Activated CD4-positive, alpha-beta T cell treated with anti-CD3 and anti-CD28 coated beads, Interleukin-2, amount 50 U/mL, for 48 hours (primary cell): ENCODE measurements at places on chromosomes 5 and 9.

DNA sequence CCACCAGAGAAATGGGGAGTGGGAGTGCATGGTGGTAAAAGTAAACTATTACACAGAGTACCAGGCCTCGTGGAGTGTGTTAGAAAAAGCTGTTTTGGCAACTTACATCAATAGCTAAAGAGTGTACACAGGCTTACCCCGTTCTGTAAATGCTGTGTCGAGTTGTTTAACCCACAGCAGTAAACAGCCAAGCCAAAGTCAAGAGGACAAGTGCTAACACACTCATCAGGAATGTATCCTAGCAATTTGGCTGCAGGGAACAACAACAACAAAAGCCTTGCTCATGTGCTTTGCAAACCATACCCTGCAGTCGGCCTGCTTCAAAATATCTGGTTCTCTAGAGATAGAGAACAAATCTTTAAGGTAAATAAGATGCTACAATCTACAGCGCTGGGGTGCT, 15.9 kb downstream of the DAP start:
- no peak for DNase-seq

- no peak for DNase-seq
Measured at GRCh38 chr9:130927995-130928900, 10.8 kb downstream of the FIBCD1 start.

DNA sequence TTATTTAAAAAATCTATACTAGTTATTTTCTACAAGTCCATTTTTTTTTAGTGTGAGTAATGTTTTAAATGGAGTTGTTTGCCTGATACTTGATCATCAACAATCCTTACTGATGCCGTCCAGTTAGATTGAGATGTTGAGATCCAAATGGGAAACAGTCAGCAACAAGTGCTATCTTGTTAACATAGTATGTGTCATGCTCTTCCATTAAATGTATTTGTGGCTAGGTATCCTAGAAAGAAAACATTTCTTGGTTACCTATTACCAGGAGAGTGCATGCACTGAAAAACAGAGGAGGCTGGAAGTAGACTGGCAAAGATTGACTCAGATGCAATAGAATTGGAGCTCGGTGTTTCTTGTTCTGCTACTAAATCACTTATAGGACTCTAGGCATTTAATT, 123.4 kb upstream of the MAN2A1 start:
- no peak for DNase-seq

DNA sequence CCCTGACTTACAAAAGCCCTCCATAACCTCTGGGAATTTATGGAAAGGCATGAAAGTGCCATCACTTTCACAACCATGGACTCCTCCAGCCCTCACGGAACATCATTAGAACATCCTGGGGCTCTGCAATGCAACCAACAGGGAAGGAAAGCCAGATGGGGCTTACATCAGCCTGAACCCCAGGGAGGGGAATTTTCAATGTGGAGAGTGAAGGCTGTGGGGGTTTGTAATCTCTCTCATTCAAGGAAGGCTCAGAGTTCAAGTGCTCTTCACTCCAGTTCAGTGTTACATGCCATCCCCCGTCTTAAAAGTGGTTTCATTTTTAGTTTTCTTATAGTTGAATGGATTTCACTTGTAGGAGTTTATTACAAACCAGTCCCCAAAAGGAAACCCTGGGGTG, 5.7 kb downstream of the SPRY4 start:
- no peak for DNase-seq

DNA sequence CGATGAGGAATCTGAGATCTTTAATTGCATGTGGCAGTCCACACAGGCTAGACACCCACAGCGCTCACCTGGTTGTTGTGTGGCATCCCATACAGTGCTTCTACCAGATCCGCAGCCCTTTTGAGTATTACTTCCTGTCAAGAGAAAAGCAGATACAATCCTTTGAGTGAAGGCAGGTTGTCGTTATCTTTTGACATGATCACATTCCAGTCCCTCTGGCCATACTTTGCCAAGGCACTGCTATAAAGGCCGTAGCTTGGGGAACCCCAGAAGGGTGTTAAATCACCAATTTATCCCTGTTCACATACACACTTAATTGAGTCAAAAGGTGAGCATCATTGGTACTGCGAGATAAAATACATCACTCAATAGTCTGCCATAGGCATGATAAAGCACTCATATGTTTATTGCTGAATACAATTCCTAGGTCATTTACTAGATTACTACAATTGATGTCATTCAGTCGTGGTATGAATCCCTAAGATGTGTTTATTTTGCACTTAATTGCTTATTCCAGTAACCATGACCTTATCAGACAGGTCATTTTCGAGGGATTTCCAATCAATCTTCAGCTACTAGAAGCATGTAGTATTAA, 385.6 kb downstream of the EBF1 start:
- no peak for DNase-seq

DNA sequence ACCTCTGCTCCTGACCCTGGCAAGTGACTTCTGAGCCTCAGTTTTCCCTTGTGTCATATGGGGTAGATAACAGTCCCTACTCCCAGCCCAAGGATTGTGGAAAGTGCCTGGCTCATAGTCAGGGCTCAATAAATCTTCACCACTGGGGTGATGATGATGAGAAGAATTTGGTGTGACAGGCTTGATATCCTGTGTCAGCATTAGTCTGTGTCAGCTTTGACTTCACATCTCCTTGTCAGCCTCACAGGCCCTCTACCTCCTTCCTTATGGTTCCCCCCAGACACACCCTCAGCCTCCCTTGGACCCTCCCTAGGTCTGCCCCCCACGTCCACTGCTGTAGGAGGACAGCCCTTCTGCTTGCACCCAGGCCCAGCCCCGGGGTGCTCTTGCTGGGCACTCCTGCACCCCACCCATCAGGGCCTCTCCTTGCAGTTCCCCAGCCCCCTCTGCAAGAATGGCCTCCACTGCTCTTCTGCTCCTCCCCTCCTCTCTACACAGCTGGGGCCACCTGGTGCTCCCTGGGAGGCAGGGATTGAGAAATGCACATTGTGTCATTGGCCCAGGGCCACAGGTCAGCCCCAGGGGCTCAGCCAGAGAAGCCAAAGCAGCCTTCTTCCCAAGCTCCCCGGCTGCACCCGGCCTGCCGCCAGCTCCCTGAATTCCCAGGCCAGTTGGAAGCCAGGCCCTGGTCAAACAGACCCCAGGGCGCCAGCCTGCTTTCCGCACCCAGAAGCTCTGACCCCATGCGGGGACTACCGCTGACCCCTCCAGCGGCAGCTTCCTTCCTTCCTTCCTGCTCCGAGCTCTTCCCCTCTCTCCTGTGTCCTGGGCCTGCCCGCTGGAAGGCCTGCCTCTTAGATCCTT, 7.7 kb downstream of the FGFR4 start:
- DNase-seq, result no peak

- no peak for DNase-seq
Measured at GRCh38 chr5:119304439-119305211, 51.2 kb upstream of the TNFAIP8 start.
